ENCODE measurements at places on chromosomes 7 and 10.

GRCh38 chr7:156113731-156114130, 301.5 kb upstream of the SHH start:
- no peak overlapping the region for H3K27ac ChIP-seq
- H3K4me3 ChIP-seq, result no peak overlapping the region
- no peaks in the 10 kb centered on the region for H3K36me3 ChIP-seq
- DNase-seq, result no peak
- H3K4me1 ChIP-seq, result no peaks in the 10 kb centered on the region
- no peaks in the 10 kb centered on the region for H3K27me3 ChIP-seq

- no peak for DNase-seq
- H3K36me3 ChIP-seq, result 0 out of 2 replicates have a peak, but pooled peaks cover 5% of the 10 kb centered on the region
- H3K27ac ChIP-seq, result no peak overlapping the region
- H3K4me3 ChIP-seq, result no peak overlapping the region
- no peaks in the 10 kb centered on the region for H3K27me3 ChIP-seq
Observed at GRCh38 chr7:112630565-112630964, 149.8 kb downstream of the LSMEM1 start.

DNA sequence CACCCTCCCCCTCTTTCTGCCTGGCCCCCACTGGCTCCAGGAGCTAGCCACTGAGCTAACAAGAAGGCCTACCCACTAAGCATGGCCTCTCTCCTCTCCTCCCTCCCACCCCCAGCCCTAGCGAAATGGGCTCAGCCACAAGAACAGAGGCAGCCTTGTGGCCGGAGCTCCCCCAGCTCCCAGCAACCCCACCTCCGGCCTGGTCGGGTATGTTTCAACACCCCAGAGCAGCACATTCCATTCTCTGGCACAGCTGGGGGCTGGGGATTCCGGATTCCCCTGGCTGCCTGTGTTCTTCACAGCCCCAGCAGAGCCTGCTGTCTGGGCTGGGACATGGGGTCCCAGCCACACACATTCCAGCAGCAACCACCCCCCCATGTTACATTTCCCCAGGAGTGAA, 9.0 kb downstream of the SFRP5 start:
- H3K36me3 ChIP-seq, result peaks cover 7% of the 10 kb centered on the region
- H3K4me1 ChIP-seq, result no peaks in the 10 kb centered on the region
- no peak overlapping the region for H3K4me3 ChIP-seq
- H3K27ac ChIP-seq, result no peak overlapping the region
- H3K27me3 ChIP-seq, result no peaks in the 10 kb centered on the region

GRCh38 chr7:37104822-37105518, 343.7 kb downstream of the ELMO1 start:
- no peak overlapping the region for H3K4me3 ChIP-seq
- H3K27me3 ChIP-seq, result no peaks in the 10 kb centered on the region
- no peak for DNase-seq
- H3K4me1 ChIP-seq, result peaks cover 2% of the 10 kb centered on the region
- H3K36me3 ChIP-seq, result no peaks in the 10 kb centered on the region

GRCh38 chr10:64486149-64486548, 964.9 kb downstream of the REEP3 start:
- DNase-seq, result no peak
- H3K4me3 ChIP-seq, result no peak overlapping the region
- H3K27me3 ChIP-seq, result no peaks in the 10 kb centered on the region
- no peaks in the 10 kb centered on the region for H3K4me1 ChIP-seq
- H3K36me3 ChIP-seq, result no peaks in the 10 kb centered on the region

DNA sequence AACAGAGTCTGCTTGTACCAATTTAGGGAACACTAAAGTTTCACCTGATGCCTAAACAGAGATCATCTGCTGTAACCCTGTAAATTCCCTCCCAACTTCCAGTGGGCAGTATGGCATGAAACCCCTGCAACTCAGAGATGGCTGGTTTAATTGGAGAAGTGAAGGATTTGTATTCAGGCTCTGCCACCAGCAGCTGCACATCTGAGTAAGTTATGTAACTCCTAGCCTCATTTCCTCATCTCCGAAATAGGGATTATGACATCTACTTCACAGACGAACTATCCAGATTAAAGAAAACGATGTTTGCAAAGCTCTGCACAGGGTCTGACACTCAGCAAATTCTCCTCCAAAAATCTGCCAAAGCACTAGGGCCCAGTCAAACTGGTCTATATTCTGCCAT, 493.0 kb downstream of the KCNMA1 start:
- no peak overlapping the region for H3K4me3 ChIP-seq
- DNase-seq, result no peak
- H3K27ac ChIP-seq, result no peak overlapping the region
- no peaks in the 10 kb centered on the region for H3K27me3 ChIP-seq
- no peaks in the 10 kb centered on the region for H3K36me3 ChIP-seq

DNA sequence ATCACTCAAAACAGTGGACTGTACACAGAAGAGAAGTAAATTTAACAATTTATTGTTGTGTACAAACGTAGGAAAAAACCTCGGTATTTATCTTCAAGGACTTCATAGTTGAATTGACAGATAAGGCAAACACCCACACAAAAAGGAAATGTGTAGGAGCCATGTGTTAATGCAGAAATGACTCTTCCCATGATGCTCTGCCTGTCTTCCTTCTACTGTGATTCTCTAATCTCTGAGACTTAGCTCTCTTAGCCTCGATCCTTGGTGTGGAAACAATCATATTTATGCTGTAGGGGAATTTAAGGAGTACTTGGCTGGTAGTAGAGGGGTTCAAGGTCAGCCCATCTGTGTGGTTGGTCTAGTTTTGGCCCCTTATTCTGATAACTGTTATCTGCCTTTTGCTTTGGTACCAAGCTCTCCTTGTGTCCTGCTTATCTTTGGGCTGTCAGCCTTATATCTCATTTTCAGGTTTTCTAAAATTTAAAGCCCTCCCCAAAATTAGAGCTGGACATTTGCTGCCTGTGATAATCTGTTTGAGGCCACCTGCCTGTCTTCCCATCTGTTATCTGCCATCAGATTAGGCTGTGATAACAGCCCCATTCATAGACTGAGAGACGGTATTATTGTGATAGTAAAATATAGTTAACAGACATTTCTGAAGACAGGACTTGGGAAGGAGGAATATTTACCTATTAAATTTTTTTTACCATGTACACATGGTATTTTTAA, 81.7 kb downstream of the GPR85 start:
- H3K27me3 ChIP-seq, result no peaks in the 10 kb centered on the region
- no peaks in the 10 kb centered on the region for H3K36me3 ChIP-seq
- no peaks in the 10 kb centered on the region for H3K4me1 ChIP-seq
- DNase-seq, result no peak

DNA sequence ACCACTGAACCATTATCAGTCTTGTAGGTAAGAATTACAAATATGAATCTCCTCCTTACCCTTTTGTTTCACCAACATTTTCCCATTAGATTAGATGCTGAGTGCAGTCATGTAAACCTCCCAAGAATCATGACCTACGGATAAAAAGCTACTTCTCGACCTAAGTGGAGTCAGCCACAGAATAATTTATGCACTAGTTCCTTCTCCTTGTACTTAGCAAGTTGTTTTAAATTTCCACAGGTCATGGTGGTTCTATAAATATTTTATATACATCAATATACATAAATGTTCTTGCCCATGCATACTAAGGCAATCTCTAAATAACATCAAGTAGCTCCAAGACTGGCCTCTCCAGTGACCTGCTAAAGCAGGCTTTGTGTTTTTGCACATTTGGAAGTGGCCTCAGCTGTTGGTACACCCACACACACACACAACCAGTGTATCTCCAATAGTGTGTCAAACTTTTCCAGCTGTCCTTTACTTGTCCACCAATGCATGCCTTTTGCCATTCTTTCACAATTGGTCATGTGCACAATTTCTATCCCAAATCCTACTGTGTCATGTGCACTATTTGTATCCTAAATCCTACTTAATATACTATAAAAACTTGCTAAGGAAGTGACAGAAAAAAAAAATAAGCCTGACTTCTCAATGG, 21.5 kb downstream of the LMOD2 start:
- H3K4me1 ChIP-seq, result no peaks in the 10 kb centered on the region
- no peak overlapping the region for H3K4me3 ChIP-seq
- no peaks in the 10 kb centered on the region for H3K36me3 ChIP-seq

- no peak overlapping the region for H3K27ac ChIP-seq
- H3K36me3 ChIP-seq, result peaks cover 5% of the 10 kb centered on the region
- no peaks in the 10 kb centered on the region for H3K27me3 ChIP-seq
- no peaks in the 10 kb centered on the region for H3K4me1 ChIP-seq
- no peak for DNase-seq
Observed at GRCh38 chr7:118918556-118918955, 694.1 kb downstream of the ANKRD7 start.

DNA sequence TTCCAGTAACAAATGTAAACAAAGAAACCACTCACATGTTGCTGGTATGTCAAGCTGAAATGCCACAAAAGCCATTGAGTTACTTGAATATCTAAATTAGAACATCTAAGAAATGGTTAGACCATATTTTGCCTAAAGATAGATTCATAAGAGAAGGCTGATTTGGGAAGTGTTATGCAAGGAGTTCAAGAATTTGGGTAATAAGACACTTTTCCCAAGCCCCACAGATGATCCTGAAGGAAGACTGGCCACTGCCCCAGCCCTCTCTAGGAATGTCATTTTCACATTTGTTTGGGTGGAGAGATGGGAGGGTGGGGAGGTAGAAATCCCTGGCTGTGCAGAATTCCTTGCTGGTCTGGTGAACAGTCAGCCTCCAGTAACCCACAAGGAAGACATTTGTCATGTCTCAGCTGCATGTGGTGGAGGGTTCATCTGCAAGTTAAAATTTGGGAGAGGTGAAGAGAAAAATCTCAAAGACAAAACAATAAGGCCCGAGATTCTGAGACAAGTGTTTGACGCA, 427.2 kb upstream of the KLF6 start:
- H3K27me3 ChIP-seq, result no peaks in the 10 kb centered on the region
- peaks cover 10% of the 10 kb centered on the region for H3K4me1 ChIP-seq
- no peak for DNase-seq
- H3K4me3 ChIP-seq, result no peak overlapping the region

- H3K27ac ChIP-seq, result no peak overlapping the region
- no peaks in the 10 kb centered on the region for H3K4me1 ChIP-seq
- DNase-seq, result no peak
Observed at GRCh38 chr7:3844540-3845151, 543.6 kb downstream of the SDK1 start.

DNA sequence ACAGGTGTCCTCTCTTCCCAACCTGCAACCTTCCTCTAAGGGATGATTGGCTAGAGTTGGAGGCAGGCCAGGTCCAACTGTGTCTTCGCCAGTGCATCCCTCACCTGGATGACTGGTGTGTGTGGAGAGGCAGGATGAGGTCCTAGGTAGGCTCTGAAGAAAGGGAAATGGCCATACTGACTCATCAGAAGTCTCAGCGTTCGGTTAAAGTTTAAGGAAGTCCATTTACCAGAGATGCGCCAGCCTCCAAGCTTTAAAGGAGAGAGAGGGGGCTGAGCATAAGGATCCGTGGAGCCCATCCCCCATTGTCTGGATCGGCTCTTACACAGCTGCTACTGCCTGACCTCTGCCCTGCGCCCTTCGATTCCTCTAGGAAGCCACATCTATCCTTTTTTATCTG, 4.4 kb downstream of the KEL start:
- peaks cover 17% of the 10 kb centered on the region for H3K36me3 ChIP-seq
- DNase-seq, result no peak
- no peaks in the 10 kb centered on the region for H3K27me3 ChIP-seq
- no peak overlapping the region for H3K4me3 ChIP-seq

GRCh38 chr7:149010451-149010850, 17.9 kb downstream of the PDIA4 start:
- H3K27ac ChIP-seq, result no peak overlapping the region
- 0 out of 2 replicates have a peak, but pooled peaks cover 2% of the 10 kb centered on the region for H3K4me1 ChIP-seq
- H3K36me3 ChIP-seq, result peaks cover 94% of the 10 kb centered on the region
- H3K27me3 ChIP-seq, result no peaks in the 10 kb centered on the region

- no peak overlapping the region for H3K27ac ChIP-seq
- no peaks in the 10 kb centered on the region for H3K27me3 ChIP-seq
- no peak overlapping the region for H3K4me3 ChIP-seq
- H3K36me3 ChIP-seq, result no peaks in the 10 kb centered on the region
- H3K4me1 ChIP-seq, result peaks cover 3% of the 10 kb centered on the region
Observed at GRCh38 chr10:1255600-1256431, 199.6 kb downstream of the WDR37 start.

GRCh38 chr10:48627984-48628609, 23.2 kb upstream of the ARHGAP22 start:
- DNase-seq, result no peak
- H3K27me3 ChIP-seq, result no peaks in the 10 kb centered on the region
- H3K4me3 ChIP-seq, result no peak overlapping the region
- H3K27ac ChIP-seq, result no peak overlapping the region

GRCh38 chr10:56383806-56384205, 22.7 kb upstream of the ZWINT start:
- H3K4me1 ChIP-seq, result no peaks in the 10 kb centered on the region
- no peaks in the 10 kb centered on the region for H3K27me3 ChIP-seq
- H3K27ac ChIP-seq, result no peak overlapping the region
- H3K4me3 ChIP-seq, result no peak overlapping the region
- no peak for DNase-seq
- no peaks in the 10 kb centered on the region for H3K36me3 ChIP-seq

DNA sequence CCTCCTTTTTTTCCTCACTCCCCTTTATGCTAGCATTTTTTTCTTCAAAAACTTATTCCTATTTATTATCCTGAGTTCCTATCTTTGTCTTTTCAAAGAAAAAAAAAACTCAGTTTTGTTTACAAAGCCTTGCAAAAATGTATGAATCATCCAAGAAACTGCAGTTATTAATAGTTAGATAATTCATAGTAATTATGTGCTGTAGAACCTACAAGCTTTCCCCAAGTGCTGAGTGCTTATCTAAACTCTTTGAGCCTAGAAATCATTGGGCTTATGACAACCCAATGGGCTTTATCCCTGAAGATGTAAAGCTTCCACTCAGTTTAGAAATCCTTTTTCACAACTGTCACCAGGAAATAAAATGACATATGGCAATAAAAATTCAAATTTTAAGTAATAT, 145.9 kb upstream of the WNT16 start:
- no peak overlapping the region for H3K27ac ChIP-seq
- no peaks in the 10 kb centered on the region for H3K27me3 ChIP-seq
- no peaks in the 10 kb centered on the region for H3K36me3 ChIP-seq
- H3K4me1 ChIP-seq, result no peaks in the 10 kb centered on the region
- no peak overlapping the region for H3K4me3 ChIP-seq
- DNase-seq, result no peak

DNA sequence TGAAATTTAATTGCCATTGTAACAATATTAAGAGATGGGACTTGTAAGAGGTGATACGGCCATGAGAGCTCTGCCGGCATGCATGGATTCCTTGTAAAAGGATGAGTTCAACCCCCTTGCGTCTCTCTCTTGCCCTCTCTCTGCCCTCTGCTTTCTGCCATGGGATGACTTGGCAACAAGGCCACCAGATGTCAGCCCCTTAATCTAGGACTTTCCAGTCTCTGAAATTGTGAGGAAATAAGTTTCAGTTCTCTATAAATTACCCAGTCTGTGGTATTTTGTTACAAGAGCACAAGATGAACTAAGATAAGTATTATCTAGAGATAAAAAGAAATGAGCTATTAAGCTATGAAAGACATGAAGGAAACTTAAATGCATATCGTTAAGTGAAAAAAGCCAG, 145.7 kb upstream of the AHR start:
- no peak for DNase-seq
- no peaks in the 10 kb centered on the region for H3K36me3 ChIP-seq
- no peaks in the 10 kb centered on the region for H3K4me1 ChIP-seq
- H3K4me3 ChIP-seq, result no peak overlapping the region
- H3K27me3 ChIP-seq, result no peaks in the 10 kb centered on the region
